ENCODE measurements at places on chromosomes 2 and 18.

DNA sequence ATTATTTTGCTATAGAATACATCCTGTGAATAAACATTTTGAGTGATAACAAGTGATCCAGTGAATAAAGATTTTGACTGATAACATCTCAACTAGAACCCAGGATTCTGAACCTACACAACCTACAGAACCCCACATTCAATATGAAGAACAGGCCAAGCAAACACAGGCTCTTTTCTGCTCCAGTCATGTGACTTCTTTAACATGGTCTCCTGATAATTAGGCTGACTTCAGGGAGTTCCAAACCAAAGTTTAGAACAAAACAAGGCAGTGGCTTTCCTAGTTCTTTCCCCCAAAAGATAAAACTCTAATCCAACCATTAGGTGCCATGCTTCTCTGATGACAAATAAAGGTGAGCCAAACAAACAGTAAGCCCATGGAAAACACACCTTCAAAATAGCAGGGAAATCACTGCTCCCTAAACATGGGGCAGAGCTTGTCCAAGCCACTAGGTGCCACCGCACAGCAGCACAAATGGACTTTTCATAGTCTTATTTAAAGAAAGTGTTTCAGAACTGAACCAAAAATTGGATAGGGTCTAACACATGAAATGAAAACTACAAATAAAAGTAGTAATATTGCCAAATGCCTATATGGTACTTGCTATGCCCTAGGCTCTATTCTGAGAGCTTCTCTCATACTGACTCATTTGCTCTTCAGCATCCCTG is 95.3 kb downstream of the EVA1A start:
- no peak for DNase-seq

GRCh38 chr2:40606862-40607261 is 155.0 kb upstream of the SLC8A1 start:
- DNase-seq: no peak

DNA sequence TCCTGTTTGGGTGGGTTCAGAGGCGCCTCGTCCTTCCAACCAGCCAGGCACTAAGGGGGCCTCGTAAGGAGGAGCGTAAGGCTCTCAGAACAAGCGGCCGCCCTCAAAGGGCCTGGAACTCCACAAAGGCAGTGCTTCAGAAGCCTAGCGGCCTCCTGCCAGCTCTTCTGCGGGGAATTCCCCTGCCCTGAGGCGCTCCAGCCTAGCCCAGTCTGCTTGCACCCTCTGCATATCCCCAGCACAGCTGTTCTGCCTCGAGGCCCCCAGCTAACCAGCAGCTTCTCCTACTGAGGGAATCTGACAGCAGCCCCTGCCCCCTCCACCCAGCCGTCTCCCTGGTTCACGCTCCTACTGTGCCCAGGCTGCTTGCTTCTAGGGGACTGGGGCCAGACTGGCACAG is 265.9 kb downstream of the TFCP2L1 start:
- no peak for DNase-seq

GRCh38 chr18:49656073-49656692 is 94.3 kb downstream of the LIPG start:
- DNase-seq: no peak

GRCh38 chr18:78679613-78680260 is 299.9 kb upstream of the SALL3 start:
- DNase-seq: no peak

- no peak for DNase-seq
These were observed 56.2 kb upstream of the RMDN2 start for GRCh38 chr2:37868866-37869265.

DNA sequence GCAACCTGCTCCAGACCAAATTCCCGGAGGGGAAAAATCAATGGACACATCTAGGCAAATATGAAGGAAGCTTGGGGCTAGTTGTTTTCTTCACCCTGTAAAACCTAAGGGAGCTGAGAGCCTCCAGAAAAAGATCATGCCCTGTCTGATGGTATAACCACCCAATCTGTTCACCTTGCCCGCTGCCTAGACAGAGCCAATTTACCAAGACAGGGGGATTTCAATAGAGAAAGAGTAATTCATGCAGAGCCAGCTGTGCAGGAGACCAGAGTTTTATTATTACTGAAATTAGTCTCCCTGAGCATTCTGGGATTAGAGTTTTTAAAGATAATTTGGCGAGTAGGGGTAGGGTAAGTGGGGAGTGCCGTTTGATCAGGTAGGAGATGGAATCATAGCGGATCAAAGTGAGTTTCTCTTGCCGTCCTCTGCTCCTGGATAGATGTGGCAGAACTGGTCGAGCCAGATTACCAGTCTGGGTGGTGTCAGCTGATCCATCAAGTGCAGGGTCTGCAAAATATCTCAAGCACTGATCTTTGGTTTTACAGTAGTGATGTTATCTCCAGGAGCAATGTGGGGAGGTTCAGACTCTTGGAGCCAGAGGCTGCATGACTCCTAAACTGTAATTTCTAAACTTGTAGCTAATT is 35.1 kb upstream of the B4GALT6 start:
- no peak for DNase-seq

GRCh38 chr2:17813742-17814473 is 2.4 kb upstream of the MSGN1 start:
- no peak for DNase-seq

- DNase-seq: no peak
These were observed 22.8 kb upstream of the ADNP2 start for GRCh38 chr18:80086281-80086680.

DNA sequence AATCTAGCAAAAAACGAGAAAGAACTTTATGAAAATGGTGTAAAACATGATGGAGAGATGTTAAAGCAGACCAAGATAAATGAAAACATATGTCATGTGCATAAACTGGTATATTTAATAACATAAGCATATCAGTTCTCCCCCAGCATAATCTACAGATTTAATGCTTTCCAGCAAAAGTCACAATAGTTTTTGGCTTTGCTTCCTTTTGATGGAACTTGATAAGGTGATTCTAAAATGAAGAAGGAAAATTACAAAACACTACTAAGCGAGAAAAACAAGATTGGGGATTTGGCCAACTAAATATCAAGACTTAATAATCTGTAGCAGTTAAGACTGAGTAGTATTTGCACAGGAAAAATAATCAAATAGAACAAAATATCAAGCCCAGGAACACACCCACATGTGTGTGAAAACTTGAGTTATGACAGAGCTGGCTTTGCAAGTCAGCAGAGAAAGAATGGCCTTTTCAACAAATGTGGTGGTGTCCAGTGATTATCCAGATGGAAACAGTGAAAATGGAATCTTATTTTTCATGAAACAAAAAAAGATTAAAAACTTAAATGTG is 83.7 kb upstream of the L3MBTL4 start:
- DNase-seq: no peak

DNA sequence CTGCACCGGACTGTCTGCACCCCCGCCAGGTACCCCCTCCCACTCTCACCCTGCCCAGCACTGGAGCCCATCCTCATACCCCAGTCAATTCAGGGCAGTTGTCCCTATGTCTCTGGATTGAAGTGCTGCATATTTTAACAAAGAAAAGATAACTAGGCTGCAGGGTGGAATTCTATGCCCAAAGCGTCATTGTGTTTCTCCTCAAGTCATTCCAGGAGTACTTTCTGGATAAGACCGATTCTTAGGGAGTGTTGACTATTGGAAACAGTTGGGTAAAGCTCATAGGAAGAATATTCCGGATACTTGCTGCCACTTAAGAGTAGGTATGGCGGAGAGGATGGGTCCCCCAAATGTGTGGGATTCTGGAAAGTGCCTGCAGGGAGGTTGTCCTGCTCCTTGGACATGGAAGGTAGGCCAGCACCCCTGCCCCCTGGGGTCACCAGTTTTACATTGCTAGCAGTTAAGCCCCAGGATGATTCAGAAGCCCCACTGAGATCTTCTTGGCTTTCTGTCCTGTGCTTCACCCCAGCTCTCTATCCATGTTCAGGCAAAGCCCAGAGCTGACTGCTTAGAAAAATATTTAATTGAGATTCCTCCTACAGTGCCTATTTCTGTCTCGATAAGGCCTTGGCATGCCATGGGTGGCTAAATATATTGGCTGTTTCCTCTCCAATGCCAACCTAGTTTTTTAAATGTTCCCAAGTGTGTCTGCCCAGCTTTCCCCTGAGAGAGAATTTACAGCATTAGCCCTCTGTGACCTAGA is 48.2 kb downstream of the RPL37A start:
- DNase-seq: no peak

GRCh38 chr18:70047931-70048603 is 100.4 kb upstream of the CD226 start:
- DNase-seq: no peak

- no peak for DNase-seq
These were observed 5.4 kb downstream of the ARHGAP28 start for GRCh38 chr18:6734726-6735430.

GRCh38 chr18:32478317-32478716 is 7.6 kb upstream of the GAREM1 start:
- DNase-seq: no peak

DNA sequence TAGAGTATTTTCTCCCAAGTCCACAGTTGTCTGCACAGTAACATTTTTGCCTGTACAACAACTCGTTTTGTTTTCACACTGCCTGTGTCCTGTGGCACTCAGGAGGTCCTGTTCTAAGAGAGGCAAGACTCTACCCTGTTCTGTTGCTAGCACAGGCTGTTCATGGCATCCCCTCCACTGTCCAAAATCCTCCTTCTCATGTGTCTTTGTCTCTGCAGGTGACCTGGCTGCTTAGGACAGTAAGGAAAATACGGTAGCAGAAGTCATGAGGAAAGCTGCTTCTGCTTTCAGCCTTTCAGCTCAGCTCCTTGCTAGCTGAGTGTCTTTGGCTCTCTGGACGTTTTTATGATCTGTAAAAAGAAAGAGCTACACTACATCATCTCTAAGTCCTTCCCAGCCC is 205.9 kb downstream of the C1D start:
- DNase-seq: no peak

DNA sequence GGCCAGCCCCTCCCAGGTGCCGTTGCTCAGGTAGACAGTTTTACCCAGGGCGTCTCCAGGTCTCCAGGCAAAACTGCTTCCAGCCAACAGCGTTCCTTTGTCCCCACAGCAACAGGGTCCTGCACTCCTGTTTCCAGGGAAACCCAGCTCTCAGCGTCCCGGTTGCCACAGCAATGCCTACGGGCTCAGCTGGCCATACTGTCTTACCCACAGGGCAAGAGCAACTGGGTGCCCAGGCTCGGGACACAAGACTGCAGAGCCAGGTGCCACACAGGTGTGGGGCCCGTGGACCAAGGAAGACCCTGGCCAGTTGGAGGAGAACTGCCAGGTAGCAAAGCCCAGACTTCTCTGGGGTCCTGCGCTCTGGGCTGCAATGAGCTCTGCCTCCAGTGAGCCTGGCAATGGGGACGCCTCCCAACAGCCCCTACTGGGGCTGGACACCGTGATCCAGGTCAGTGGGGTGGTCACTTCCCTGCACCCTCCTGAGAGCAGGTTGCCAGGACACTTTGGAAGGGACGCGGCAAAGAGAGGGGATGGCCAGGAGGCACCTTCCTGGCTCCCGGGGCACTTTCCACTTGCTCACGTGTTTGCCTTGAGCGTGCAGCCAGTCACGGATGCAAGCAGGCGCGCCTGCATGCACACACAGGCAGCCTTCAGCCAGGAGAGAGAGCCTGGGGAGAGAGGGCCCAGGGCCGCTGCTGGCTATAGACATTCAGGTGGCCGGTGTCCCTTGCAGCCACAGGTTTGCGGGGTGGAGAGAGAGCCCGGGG is at the start of gene CROCC2:
Gene CROCC2, plus strand, starts transcription at position 196 of the 770 bp plus-strand sequence. Its CDS starts 178 bp downstream, at position 374.
- DNase-seq: no peak
